Sciatic nerve (tissue), 2 donors: ENCODE measurements at places on chromosomes 4 and X. TPM values are rescaled to one million over a fixed set of nuclear protein-coding genes. Genes with fewer than 3 reads are reported as not detected.

The NUDT10 gene
- 2.5 TPM for total RNA-seq

The TMEM33 gene
- 51.7 TPM for total RNA-seq

The SH2D1A gene
- total RNA-seq: 1.2 TPM

The SMIM10 gene
- 14.2 TPM for total RNA-seq

The KLKB1 gene
- total RNA-seq: 1.1 TPM

The DUSP21 gene
- total RNA-seq: not detected

The RXFP1 gene
- total RNA-seq: not detected

The RAB39B gene
- 0.58 TPM for total RNA-seq

GRCh38 chrX:56318076-56318475, 85.9 kb downstream of the KLF8 start:
- DNase-seq: no peak

DNA sequence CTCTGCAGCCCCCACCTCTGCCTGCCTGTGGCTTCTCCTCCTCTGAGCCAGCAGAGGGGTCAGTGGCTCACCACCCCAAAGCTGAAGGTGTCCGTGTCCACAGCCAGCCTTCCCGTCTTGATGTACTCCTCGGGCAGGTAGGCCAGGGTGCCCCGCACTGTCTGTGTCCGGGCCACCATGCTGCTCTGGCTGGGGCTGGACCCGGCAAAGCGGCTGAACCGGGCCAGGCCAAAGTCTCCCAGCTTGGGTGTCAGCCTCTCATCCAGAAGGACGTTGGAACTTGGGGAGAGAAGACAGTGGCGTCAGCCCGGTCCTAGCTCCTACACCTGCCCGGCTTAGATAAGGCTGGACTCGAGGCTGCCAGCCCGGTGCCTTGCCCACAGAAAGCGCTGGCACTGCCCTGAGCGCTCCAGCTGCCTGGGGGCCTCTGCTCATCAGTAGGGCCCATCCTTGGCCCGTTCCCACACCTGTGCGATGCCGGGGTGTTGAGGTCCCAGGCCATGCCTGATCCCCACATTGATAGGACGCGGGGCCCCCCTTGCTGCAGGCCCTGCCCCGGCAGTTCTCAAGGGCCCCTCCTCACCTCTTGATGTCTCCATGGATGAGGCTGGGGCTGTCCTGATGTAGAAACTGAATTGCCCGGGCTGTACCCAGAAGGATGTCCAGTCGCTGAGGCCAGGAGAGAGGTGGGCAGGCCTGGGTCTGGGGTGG, 3.2 kb downstream of the IRAK1 start:
- no peak for DNase-seq

- no peak for DNase-seq
These were observed 404.5 kb downstream of the BCOR start for GRCh38 chrX:39693298-39693697.

GRCh38 chr4:46698891-46699290, 210.2 kb downstream of the COX7B2 start:
- DNase-seq: no peak

DNA sequence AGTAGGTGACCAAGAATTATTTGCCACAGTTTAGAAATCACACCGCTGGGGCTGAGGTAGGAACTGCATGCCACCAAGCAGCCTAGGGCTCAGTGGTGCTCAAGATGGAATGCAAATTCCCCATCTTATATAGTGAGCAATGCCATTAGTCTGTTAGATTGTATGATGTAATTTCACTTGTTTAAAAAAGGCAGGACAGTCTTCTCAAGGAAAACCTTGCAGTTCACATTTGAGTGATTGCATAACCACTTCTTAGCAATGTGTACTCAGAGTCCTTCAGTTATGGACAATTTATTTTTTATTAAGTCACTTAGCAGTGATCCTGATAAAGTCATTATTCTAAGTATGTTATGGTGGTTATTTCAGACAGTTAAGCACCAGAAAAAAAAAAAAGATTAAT, 142.9 kb upstream of the SFRP2 start:
- DNase-seq: no peak

GRCh38 chr4:2958446-2958845, 4.8 kb downstream of the NOP14 start:
- DNase-seq: no peak

DNA sequence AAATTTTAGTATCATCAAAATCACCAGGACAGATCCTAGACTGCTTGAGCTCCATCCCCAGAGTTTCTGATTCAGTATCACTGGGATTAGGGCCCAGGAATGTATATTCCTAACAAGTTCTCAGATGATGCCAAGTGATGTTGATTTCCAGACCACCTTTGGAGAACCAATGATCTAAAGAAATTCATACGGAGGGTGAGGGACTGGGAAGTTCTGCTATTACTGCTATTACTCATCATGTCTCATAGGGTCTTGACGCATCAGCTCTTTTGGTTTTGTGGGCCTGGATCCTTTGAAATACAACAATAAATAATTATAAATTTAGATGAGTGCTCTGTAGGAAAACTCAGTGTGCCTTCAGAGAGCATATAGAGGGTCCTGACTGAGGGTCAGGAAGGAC, 59.8 kb upstream of the LGI2 start:
- no peak for DNase-seq

GRCh38 chr4:126414741-126415140, 1100.0 kb downstream of the FAT4 start:
- no peak for DNase-seq

GRCh38 chr4:92455329-92455839, 151.6 kb downstream of the GRID2 start:
- DNase-seq: no peak

DNA sequence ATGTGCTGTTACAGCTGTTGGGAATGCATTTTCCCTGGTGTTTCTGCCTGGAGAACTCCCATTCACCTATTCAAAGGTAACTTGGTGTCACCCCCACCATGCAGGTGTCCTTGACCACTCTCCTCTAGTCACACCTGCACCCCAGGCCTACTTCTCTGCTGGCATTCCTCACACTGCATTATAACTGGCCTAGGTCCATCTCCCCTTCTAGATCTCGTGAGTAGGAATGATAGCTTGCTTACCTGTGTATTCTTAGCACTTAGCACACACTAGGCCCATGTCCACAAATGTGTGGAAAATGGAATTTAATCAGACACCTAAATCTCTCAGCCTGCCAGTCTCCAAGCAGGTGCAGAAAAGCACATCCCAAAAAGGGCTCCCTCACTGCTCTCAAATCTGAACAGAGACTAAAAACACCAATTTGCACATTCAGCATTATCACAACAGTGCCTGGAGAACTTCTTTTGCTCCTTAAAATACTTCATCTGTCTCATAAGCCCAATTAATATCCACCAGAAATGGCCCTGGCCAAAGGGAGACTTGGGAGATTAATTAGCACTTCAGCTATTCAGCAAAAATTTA, 18.3 kb downstream of the SCD5 start:
- no peak for DNase-seq

- DNase-seq: no peak
These were observed 95.9 kb upstream of the PTPN13 start for GRCh38 chr4:86497980-86498862.

DNA sequence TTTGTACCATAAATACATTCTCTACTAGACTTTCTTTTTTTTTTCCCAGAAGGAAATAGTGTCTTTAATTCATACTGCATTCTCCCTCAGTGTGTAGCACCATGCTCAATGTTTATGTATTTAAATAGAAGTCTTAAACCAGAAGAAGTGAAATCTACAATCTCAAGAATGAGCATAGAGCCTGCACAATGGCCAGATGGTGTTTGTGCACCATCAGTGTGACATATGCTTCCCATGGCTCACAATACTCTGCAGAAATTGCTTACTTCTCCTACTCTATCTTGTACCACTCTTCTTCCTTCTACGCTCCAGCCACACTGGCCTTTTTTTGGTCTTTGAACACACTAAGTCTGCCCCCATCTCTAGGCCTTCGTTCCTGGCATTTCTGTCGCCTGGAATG, 2.6 kb upstream of the DOCK11 start:
- no peak for DNase-seq

DNA sequence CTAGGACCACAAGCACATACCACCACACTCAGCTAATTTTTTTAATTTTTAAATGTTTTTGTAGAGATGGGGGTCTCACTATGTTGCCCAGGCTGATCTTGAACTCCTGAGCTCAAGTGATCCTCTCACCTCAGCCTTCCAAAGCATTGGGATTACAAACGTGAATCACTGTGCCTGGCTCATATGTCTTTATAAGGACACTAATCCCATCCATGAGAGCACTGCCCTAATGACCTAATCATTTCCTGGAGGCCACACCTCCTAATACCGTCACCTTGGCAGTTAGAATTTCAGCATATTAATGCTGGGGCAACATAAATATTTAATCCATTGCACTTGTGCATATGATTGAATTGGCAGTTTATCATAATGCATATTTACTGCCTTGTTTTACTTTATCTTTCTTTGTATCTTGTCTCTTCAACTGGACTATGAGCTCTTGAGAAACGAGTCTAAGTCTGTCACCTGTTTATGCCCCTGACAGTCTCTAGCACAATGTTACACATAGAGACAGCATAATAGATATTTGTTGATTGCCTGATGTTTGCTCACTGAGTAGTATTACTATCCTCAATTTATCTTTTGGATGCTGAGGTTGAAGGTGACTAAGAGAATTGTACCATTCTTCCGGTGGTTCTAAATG, 172.0 kb downstream of the AASDH start:
- DNase-seq: no peak

GRCh38 chr4:150867148-150867547, 147.9 kb downstream of the LRBA start:
- no peak for DNase-seq

DNA sequence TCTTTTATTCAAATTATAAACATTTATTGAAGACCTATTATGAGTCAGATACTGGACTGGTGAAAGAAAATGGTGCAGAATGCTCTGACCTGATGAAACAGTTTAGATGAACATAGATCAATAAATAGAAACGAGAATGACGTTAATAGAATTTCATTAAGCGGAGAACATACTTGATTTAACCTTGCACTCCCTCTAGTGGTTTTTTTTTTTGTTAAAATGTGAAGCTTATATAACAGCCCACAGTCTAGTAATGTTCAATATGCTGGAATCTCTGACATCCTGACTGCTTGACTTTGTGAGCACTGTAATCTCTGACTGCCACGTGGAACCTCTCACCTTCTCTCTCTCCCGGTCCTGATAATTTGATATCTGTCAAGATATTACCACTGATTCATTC, 32.3 kb downstream of the HDAC8 start:
- no peak for DNase-seq
